ENCODE measurements at places on chromosomes 13 and 19. TPM values are rescaled to one million over a fixed set of nuclear protein-coding genes. Genes with fewer than 3 reads are reported as not detected.

Gene WDR87
- not detected for total RNA-seq

Gene PSG2
- total RNA-seq: not detected

Gene TUBGCP3
- total RNA-seq: 88.3 TPM

Gene PDE4C
- total RNA-seq: not detected

Gene GAS6
- total RNA-seq: 1.7 TPM

Gene CLEC17A
- 0.15 TPM for total RNA-seq

- DNase-seq: no peak
Measured at GRCh38 chr19:3374369-3375112, 8.2 kb downstream of the NFIC start.

DNA sequence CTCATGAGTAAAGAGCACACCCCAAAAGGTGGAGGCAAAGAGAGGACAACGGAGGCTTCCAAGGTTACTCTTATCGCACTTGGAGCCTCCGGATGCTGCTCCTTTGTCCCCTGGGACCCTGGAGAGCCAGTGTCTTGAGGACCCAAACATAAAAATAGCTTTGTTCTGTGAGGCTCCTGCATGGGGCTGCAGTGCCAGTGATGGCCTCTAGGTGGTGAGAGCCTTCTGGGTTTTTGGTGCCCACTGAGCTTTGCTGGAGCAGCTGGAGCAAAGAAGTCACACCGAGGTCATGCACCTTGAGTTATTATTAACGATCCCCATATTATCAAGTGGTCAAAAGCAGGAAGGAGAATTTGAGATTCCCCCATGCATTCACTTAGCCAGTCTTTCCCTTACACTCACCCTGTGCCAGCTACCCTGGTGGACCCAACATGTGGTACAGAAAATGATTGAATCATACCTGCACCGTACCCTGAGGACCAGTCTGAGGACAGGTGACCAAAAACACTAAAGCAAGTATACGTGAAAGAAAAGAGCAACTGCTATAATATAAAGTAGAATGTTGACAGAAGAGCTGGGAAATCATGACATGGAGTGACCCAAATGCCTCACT, 41.5 kb downstream of the ZNF682 start:
- DNase-seq: peak; percentile 62

- DNase-seq: no peak
Measured at GRCh38 chr19:955803-956765, 28.1 kb upstream of the WDR18 start.

- peak; percentile 62 for DNase-seq
Measured at GRCh38 chr13:111216166-111216960, 101.3 kb downstream of the ARHGEF7 start.

GRCh38 chr13:45519493-45519892, 54.8 kb downstream of the COG3 start:
- DNase-seq: no peak

GRCh38 chr13:89684896-89685295, 1662.6 kb upstream of the MIR17HG start:
- no peak for DNase-seq

DNA sequence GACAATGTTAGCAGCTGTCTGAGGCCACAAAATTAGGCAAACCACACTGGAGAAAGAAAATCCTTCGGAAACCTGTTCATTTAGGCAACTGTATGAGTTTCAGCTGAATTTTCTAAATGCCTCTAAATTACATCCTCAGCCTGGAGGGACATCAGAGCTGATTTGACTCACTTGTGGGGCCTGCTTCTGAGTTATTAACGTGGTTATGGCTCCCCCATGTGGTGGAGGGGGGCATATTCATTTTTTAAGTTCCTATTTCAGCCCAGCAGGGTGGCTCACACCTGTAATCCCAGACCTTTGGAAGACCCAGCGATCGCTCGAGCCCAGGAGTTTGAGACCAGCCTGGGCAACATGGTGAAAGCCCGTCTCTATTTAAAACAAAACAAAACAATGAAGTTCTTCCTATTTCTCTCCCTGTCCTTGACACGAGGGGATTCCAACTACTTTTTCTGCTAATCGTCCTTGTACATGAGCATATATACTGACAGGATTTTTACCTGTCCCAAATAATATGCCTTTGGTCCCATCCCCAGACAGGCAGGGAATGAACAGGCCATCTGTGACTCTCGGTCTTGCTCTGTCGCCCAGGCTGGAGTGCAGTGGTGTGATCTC, 31.5 kb upstream of the HIF3A start:
- peak; percentile 86 for DNase-seq

DNA sequence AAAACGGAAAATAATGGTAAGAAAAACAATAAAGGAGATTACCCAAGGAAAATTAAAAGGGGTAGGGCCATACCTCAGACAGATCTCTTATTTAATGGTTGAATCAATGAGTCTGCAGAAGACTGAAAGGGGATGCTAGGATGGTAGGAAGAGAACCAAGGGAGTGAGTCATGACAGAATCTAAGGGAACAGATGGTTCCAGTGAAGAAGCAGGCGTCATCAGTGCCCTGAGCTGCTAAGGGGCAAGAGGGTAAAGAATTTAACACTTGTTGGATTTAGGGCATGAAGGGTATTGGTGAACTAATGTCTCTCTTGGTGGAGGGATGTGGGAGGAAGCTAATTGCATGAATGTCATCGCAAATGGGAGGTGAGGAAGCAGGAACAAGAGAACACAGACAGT, 329.2 kb upstream of the TSHZ3 start:
- no peak for DNase-seq

DNA sequence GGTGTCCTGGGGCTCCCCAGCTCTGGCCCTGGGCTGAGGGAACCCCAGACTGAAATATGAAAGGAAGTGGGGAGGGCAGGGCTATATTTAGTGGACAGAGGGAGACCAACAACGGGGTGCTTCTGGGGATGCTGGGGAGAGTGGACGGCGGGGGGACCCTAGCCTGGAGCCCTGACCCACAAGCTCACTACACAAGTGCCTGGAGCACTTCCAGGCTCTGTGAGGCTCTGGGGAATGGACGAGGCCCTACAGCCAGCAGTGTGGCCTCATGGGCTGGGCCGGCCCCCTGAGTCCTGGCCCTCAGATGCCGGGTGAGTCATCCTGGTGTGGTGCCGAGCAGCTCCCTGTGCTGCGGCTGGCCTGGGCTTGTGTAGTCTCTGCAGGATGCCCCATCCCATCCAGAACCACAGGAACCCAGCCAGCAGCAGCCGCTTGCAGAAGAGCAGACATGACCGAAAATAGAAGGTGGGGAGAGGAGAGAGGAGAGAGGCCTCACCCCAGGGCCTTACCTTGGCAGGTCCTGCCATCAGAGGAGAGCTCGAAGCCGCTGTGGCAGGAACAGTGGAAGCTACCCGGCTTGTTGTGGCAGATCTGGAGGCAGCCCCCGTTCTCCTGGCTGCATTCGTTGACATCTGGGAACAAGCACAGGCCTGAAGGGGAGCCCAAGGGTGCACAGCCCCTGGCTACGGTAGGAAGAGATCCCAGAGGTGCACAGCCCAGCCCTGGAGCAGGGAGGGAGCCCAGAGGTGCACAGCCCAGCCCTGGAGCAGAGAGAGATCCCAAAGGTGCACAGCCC, 26.1 kb downstream of the GAS6 start:
- DNase-seq: no peak

- DNase-seq: no peak
Measured at GRCh38 chr13:40329781-40330485, 336.5 kb downstream of the FOXO1 start.

GRCh38 chr19:48560095-48560530, 8.1 kb downstream of the SULT2B1 start:
- peak; percentile 29 for DNase-seq

- DNase-seq: no peak
Measured at GRCh38 chr19:3822683-3823349, 36.6 kb upstream of the MATK start.

DNA sequence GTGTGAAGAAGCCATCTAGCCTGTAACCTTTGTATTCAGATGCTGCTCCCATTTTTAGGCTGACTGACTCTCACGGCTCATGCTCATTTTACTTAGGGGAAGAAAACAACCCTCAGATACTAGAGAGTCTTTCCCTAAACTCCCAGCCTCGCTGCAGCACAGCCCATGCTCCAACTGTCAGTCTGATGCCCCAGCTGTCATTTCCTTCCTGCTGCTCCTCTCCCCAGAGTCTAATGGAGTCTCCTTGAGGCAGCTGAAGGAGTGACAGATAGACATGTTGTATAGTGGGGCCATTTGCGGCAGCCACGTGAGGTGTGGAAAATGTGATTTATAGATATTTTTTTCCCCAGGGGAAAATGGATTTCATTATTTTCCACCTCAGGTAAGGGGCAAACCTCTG, 59.2 kb upstream of the OLFM4 start:
- DNase-seq: no peak

DNA sequence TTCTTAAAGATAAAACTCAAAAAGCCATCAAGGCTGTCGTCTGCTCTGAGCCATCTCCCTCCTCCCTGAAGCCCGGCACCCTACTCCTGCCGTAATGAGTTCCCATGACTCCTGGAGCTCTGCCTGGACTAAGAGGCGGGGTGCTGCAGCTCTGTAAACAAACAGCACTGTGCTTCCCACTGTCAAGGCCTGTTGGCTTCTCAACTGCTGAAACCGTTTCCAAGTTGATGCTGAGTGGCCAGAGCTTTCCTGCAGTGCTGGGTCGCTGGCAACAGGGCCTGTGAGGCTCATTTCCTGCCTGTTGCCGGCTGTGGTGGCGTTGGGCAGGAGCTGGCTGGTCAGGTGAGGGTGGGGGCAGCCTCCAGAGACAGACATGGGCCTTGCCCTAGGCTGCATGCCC, 26.7 kb upstream of the ISYNA1 start:
- DNase-seq: no peak

DNA sequence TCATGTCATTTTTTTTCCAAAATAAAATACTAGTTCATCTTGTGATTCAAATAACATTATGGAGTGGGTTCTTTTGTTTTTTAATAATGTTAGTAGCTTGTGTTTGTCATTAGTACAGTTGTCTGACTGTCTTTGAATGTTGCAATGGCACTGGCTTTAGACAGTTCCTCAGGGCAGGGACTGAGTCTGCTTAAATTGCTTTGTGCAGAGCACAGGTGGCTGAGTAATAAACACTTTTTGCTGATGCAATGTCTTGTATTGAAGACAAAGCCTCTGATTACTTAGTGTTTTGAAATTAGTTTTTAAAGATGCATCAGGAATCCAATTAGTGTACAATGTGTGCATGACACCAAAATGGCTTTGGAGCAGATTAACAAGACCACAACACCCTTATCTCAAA, 88.7 kb upstream of the PCDH9 start:
- no peak for DNase-seq

DNA sequence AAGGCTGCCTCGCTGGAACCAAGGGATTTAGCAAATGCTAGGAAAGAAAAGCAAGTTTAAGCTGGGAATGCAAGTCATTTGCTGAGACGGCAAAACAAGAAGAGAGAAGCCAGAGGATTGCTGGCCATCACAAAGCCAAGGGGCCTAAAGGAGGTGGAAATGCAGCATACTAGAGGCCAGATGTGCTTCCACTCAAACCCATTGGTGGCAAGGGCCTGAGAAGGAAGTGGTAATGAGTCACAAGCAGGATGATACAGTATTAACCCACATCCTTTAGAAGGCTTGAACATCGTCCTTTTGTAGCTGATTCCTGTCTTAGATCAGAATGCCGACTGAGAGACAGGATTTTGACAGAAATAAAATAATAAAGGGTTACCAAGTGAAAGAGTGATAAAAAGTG, 68.2 kb downstream of the ITGBL1 start:
- peak; percentile 37 for DNase-seq

DNA sequence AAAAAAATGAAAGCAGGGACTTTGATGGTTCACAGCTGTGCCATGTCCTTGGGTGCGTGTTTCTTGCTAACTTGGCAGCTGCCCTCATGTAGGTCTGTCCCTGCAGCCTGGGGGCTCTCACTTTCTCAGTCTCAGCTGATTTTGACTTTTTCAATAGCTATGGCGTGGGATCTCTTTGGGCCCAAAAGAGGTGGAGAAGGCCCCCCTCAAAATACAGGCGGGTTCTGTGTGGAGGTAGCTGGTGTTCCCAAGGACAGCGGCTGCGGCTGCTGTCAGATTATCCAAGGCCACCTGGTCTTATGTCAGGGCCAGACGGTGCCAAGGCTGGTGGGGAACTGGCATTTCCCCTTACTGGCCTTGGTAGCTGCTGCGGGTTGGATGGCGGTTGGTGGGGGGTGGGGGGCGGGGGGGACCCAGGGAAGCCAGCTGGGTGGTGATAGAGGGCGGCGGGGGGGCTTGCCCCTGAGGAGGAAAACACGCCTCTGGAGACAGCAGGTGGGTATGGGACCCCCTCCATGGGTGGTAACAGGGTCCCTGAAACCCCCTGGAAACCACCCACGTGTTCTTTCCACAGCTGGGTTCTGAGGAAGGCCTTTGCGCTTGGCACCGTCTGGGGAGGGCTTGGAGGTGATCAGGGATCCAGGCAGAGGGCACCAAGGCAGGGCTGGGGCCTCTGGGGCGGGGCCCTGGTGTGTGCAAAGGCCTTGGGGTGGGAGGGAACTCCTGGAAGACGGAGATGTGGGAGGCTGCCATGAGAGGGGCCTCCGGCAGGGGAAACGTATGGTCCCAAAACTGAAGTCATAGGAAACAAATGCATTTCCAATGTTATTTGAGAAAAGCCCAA, 4.1 kb downstream of the TIMM13 start:
- no peak for DNase-seq

Data from activated naive CD4-positive, alpha-beta T cell treated with anti-CD3 and anti-CD28 coated beads for 36 hours (primary cell).